CD4-positive, alpha-beta T cell treated with Interleukin-1 beta for 1 hour (primary cell): ENCODE measurements at places on chromosomes 6 and 20.

DNA sequence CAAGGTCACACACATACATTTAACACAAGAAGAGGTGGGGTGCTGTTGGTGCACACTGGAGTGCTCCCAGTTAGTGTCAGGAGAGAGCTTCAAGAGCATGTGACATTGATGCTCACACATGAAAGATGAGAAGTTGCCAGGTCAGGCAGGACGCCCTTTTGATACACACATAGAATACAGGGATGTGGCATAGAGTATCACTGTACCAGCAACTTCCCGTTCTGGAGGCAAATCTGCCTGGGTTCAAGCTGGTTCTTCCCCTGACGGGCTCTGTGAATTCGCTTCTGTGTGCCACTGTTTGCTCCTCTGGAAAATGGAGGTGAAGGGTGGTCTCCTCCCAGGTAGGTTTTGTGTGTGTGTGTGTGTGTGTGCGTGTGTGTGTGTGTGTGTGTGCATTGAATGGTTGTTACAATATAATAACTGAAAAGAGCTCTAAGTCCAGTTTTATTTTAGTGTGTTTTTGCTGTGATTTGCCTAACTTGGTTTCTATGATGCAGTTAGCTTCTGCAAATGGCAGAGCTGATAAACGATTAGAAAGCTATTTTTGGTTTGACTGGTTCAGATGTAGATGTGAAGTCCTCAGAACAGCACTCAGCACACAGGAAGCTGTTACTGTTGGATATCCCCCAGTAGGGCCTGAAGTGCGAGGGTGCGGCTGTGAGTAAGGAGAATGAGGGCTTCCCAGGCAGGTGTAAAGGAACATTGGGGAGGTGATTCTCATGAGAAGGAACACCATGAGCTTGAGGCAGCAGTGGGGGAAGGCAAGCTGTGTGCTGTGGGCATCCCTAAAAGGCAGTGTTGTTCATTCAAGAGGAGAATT is 53.4 kb downstream of the HIVEP1 start:
- no peak for DNase-seq

- no peak for DNase-seq
Observed at GRCh38 chr6:73006146-73006545, 219.2 kb downstream of the KHDC1L start.

DNA sequence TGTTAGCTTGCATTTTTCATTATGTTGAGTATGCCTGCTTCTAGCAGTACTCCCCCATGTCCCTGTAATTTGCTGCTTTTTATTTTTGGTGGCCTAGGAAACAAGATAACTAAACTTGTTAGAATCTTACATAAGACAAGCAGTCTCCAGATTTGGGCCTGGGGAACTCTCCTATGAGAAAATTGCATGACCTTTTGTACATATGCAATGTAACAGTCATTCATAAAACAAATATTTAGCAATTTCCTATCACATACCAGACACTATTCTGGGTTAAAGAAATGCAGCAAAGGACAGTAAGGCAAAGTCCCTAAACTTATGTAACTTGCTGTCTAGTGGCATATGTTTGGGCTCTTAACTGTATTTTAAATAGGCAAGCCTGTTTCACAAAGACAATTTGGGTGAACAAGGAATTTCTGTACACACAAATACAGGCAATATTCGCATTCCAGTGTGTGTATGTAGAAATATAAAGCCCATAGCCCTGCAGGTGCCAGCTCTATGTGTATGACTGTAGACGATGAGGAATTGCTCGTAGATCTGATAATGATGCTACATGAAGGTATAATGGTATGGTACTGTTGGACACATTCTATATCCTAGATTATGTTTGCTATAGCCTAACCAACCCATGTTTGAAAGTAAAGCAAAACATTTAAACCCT is 305.2 kb upstream of the CITED2 start:
- DNase-seq, result no peak

DNA sequence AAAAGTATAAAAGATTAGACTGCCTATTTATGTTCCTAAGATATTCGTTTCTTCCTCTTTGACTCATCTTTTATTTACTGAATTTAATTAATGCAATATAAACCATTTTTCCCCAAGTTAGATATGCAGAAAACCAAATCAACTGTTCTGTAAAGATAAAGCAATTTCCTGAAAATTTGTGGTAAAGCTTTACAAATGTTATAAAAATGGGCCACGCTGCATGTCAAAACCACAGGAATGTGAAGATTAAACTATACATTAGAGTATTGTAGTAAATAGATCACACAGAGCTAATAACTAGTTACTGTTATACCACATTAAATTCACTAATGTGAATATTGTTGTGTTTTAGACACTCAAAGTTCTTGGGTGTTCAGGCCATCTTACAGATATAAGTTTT is 83.4 kb downstream of the OPN5 start:
- DNase-seq, result no peak
